NCI-H226 (cell line): ENCODE measurements at places on chromosomes 6 and 20.
A peak's percentile ranks its signal among the peaks of the same experiment; 100 is the strongest.

GRCh38 chr20:53737396-53738038 lies 143.9 kb upstream of the ZNF217 start:
- DNase-seq: no peak

DNA sequence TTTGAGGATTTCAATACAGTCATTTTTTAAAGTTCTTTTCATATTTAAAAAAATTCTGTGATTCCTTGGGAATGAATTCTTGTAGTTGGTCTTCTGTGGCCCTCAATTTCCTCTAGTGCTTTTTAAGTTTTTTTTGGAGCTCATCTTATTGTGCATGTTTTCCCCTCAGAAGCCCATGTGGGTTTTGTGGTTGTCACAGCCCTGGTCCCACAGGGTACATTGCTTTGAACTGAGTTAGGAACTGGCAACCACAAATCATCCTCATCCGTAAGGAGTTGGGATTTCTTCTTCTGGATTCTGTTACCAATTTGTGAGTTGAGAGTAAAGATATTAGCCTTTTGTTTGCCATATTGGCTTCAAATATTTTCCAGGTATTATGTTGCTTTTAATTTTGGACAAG lies 89.9 kb downstream of the AKAP7 start:
- no peak for DNase-seq

DNA sequence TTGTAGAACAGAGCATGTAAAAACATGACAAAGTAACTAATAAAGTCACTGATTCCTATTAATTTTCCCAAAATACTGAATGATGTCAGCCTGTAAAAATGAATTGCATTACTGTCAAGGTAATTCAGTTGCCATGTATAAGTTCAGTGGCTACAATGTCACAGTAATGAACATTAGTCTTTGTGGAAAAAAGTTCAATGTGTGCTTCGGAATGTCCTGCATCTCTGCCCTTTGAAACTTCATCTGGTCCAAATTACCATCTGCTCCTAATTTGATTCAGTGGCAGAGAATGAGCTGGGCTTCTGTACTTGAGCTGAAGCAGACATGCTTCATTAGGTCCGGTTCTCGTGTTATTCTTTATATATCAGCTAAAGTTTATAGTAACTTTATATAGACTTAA lies 567.4 kb downstream of the COL12A1 start:
- DNase-seq: no peak

DNA sequence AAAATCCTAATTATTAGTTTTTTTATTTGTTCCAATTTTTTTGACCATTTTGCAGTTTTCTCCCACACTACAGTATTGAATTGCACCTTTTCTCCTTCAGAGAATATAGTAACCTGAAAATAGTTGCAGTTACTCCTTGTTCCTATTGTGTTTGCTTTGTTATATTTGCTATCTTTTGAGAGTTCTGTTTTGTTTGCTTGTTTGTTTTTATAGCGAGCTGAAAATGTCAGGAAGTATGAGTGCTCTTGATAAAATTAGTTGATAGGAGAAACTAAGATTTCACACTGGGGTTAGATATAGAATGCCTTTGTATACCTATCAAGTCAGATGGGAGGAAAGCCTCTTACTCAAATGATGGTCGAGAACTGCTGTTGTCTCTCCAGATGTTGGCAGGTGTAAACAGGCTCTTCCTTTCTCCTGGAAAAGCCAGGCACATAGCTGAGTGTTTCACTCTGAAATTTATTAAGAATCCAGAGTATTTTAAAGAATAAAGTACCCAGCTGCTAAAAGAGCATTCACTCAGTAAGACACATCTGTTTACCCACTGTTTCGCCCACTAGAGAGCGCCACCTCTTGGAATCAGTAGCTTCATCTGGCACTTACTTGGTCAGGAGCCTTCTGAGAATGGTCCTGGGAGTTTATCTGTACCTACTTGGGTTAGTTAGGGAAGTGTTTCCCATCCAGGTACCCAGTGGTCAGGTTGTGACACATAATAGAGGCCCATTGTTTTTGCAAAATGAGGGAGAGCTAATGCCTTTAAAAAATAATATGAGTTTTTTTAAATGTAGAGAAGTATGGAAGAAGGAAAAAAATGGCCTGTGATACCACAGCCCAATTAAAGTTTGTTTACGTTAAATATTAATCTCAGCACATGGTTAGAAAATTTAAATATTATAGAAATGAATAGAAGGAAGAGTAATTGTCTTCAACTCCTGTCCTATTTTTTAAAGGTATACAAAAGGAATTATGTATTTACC lies 11.2 kb downstream of the NT5DC1 start:
- peak; percentile 22 for DNase-seq

DNA sequence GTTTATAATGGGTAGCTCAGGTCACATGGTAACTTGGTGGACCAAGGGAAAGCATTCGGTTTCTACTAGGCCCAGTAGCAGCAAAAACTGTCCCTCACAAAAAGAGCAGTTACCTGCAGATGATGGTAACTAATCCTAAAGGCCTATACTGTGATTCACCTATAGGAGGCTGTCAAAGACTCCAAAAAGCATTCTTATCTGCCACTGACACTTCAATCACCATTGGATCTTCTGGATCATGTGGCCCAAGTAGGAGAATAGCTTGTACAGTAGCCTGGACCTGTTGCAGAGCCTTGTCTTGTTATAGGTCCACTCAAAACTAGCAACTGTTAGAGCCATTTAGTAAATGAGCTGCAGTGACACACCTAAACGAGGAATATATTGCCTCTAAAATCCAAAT lies 23.2 kb upstream of the FILIP1 start:
- DNase-seq: no peak

DNA sequence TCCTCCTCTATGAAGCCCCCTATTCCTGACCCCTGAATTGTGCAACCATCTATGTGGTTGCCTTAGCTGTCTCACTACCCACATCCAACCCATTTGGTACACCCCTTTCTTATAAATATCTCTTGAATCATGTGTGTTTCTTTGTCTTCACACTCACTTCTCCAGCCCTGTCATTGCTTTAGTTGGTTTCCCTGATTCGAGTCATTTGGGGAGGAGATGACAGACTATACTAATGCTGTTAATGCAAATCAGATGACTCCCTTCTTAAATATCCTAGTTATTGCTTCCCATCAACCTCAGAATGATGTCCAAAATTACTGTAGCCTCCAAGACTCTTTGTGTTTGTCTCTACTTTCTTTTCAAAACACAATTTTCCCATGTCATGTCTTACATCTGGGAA lies 23.0 kb downstream of the SLC35D3 start:
- no peak for DNase-seq

DNA sequence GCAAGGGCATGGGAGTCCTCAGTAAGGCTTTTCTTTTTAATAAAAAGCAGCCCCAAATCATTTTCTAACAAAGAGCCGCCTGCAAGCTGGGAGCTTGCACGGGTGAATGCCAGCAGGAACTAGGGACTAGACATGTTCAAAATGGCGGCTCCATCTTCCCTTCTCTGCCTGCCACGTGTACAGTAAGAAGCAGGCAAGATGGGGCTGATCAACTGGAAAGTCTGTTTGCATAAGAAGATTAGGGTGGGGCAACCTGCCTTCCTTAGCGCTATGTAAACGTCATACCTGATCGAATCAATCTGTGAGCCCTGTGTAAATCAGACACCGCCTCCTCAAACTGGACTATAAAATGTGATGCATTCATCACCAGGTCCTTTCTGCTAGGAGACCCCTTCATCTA lies 299.4 kb upstream of the SOX4 start:
- no peak for DNase-seq

GRCh38 chr6:25027221-25027916 lies 91.6 kb upstream of the RIPOR2 start:
- no peak for DNase-seq

DNA sequence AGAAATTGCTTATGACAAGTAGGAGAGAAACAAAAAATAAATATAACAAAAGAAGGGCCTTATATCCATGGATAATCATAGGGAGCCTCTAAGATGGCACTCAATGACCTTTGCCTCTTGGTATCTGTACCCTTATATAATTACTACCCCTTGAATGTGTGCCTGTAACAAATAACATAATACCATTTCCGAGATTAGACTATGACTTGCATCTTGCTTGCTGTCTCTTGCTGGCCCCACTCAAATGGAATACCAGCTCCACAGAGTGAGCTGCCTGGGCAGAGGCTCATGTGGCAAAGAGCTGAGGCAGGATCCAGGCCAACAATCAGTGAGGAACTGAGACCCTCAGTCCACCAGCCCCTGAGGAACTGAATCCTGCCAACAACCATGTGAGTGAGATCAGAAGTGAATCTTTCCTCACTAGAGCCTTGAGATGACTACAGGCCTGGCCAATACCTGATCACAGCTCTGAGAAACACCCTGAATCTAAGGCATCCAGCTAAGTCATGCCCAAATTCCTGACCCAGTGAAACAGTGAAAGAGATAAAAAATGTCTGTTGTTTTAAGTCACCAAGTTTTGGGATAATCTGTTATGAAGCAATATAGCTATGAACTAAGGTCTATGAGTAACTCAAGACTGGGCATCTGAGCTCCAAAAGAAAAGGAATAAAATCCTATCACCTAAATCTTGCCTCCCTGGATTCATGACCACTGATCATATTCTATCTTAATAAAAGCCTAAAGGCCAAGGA lies 5.5 kb downstream of the KATNA1 start:
- DNase-seq: peak; percentile 38

DNA sequence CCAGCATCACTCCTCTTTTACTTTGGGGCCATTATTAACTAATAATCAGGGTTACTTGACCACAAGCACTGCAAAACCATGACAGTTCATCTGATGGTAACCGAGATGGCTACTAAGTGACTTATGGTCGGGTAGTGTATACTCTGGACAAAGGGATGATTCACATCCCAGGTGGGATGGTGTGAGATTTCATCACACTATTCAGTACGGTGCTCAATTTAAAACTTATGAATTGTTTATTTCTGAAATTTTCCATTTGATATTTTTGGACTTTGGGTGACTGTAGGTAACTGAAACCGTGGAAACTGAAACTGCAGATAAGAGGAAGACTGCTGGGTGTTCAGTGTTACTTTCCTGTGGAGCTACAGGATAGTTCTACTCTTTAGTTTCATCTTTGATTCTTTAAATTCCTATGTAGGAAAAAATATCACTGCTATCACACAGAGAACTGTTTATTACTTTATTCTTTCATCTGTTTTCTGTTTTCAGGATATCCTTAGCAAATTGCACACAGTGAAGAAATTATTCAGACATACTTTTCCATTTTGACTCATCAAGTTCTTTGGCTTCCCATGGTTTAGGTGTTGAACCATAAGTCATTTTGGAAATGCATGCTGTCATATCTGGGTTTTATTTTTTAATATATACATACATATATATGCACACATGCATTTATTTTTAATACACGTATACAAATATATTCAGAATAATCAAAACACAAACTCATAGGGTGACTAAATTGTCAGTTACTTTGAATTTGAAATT lies 59.1 kb upstream of the C20orf144 start:
- DNase-seq: no peak

DNA sequence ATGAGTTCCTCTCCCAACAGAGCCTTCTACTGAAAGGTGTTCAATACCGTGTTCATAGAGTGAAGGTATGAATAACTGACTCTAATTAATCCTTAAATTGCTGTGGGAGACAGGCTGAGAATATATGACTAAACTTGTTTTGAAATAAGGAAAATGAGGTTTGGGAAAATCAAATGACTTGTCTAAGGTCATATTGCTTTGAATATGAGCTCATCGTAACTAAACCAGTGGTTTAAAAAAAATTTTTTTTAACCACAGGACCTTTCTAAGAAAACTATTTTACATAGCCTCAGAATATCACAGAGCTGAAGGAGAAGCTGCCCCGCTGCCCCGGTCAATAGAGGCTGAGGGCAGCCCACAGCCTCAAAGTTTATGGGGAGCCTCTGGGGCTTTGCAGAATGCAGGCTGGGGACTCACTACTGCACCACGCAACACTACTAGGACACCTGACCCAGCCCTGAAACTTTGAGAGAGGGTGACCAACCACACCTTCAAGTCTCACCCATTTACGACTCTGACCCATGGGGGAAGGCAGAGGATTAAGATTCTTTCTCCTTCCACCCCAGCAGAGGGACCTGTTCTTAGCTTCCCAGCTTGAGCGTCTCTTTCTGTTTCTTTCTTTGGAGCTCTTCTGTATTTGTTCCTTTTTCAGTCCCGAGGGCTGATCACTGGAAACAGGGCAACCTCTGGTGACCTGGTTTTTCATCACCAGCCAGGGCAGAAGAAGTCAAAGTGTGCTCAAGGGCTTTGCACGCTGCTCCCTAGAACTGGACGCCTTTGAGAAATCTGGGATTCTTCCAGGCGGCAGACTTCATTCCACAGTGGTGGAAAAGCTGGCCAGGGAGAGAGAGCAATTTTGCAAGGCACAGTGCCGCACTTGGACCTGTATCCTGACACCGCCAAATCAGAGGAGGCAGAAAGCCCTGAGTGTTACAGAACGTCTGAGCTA lies 220.2 kb downstream of the ATXN1 start:
- no peak for DNase-seq

GRCh38 chr6:142953373-142954273 lies 8.6 kb upstream of the HIVEP2 start:
- DNase-seq: no peak

GRCh38 chr20:13221673-13222318 lies 722 bp downstream of the ISM1 start:
- peak; percentile 23 for DNase-seq

DNA sequence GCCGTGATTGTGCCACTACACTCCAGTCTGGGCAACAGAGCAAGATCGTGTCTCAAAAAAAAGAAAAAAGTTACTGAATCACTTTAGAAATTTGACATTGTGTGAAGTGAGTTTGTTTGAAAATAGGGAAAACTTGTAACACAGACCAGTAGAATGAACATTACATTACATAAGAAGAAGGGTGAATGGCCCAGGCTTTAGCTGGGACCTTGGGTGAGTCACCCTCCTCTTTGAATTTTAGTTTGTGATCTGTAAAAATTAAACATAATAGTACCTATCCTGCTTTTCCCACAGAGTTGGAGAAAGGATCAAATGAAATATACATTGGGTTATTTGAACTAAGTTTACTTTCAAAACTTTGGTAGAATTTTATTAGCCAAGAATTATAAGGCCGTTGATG lies 56.3 kb downstream of the KCNS1 start:
- no peak for DNase-seq

DNA sequence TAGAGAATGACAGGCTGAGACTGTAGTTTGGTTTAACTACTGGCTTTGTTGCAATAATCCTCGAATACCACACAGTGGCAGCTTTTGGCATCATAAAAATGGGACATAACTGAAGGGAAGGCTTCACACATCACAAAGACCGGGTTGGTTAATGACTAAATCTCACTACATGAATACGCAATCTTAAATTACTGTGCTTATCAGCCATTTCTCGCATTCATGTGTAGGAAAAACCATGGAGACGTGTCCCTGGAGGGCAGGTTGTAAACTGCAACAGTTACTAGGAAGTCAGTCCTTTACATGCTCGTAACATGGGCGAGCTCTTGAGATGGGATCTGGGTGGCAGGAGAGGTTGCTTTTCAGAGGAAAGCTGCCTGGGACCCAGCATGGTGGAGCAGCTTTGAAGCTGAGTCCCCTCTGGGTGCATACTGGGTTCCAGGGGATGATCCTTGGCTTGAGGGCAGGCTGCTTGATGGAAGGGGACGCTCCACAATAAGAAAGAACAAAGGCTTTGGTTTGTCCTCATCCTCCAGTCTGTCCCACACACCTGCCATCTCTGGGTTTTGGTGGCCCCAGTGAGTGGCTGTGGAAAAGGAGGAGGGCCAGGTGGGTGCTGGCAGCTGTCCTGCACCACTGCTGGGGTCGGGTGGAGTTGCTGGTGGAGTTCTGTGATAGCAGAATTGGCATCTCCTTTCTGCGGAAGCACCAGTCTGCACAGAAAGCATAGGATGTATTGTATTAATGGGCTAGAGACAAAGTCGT lies 2.1 kb downstream of the RPS21 start:
- no peak for DNase-seq
